ENCODE measurements at places on chromosomes 4 and X.

DNA sequence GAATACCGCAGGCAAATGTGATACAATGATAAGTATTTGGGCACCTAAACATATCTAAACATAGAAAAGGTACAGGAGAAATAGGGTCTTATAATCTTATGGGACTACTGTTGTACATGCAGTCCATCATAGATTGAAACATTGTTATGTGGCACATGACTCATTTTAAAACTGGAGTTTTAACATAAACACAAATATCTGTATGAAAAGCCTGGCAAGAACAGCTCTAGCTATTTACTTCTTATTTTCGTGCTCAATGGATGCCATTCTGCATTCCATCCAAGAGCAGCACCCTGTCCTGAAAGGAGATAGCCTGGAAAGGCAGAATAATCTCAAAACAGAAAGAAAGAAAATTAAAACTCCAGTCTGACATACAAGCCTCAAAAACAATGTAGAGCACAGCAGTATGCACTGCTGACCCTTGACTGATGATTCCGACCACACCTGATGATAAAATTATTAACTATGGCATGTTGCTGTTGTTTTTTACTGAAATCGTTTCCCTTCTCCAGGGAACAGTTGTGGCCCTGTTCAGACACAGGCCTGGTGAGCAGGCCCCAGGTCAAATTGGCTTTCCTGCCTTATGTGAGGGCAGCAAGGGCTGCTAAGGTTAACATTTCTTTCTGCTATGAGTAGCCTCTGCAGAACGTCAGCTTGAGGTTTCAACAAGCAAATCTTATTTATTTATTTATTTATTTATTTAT, 152.7 kb downstream of the APBB2 start:
- no peak for DNase-seq

- no peak for DNase-seq
Observed at GRCh38 chrX:40005292-40006011, 92.3 kb downstream of the BCOR start.

DNA sequence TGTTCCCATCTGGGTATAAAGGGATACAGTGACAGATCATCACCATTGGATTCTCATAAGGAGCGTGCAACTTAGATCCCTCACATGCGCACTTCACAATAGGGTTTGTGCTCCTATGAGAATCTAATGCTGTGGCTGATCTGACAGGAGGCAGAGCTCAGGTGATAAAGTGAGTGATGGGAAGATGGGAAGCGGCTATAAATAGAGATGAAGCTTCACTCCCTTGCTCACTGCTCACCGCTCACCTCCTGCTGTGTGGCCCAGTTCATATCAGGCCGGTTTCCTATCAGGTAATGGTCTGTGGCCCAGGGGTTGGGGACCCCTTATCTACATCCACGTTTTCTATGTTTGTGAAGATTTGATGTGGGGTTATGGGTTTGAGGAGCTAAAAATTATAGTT, 43.7 kb downstream of the FAT4 start:
- no peak for DNase-seq

- no peak for DNase-seq
Observed at GRCh38 chrX:33808636-33809035, 323.5 kb downstream of the FAM47A start.

DNA sequence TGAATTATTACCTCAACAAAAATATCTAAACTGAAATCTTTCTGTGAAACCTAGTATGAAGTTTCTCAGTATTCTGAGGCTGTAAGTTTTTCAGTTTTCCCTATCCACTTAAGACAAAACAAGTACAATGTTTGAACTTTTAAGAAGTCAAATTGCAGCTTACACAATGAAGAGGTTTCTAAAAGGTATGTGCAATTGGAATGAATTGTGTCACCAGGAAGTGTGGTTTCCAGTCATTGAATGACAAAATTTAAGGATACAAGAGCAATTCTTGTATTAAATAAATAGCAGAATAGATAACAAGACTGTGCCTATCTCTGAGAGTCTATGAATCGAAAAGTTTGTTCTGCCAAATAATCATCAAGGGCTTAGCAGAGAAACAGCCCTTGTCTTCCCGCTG, 207.3 kb downstream of the ANKRD50 start:
- DNase-seq = no peak

DNA sequence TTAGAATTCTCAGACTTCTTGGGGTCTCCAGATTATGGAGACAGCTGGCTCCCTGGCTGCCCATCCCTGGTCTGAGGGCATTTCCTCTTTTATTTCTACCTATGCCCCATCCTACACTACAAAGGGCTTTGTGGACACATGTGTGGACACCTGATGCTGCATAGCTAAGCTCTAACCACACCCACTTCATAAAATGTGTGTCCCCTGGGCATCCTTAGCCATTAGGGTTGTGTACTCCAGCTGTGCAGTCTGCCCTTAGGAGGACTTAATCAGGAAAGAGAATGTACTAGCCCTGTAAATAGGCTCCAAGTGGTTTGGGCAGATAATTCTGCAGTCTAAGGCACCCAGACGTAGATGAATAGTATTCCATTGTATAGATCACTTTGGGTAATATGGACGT, 47.0 kb downstream of the COQ2 start:
- no peak for DNase-seq

DNA sequence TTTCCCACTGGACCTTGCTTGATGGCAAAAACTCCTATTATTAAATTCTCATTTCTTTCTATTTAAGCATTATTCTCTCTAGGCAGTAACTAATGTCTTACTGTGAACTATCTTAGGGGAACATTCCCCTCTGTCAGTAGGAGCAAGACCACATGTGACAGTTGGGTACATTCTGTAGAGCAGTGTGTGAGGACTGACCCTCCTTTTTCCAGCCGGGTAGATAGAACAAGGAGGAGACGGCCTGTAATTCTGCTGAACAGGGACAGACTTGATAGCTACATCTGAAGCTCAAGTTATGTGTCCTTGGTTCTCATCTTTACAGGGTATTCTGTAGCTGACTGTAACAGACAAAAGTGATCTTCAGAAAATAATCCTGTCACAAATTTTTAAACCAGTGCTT, 43.3 kb downstream of the FNIP2 start:
- no peak for DNase-seq

DNA sequence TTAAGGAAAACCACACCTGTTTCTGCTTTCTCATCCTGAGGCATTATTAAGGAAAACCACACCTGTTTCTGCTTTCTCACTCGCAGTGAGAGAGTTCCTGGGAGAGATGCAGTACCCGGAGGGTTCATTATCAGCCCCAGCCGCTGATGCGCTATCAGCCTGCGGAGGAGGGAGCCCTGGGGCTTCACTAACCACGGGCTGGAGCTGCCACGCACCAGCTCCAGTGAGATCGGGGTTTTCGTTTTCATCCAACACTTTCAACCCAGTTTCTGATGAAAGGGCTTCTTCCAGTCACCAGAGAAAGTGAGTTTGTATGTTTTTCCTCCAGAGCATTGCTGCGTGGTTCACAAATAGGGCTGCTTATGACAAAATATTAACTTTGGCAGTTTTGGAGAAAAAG, 93.2 kb upstream of the PRKX start:
- no peak for DNase-seq

Data from activated T-cell treated with anti-CD3 and anti-CD28 coated beads for 48 hours (primary cell).